A549 (cell line): ENCODE measurements at places on chromosomes 7 and 10.

- no peak for DNase-seq
Observed at GRCh38 chr7:55164527-55164926, 145.7 kb downstream of the EGFR start.

DNA sequence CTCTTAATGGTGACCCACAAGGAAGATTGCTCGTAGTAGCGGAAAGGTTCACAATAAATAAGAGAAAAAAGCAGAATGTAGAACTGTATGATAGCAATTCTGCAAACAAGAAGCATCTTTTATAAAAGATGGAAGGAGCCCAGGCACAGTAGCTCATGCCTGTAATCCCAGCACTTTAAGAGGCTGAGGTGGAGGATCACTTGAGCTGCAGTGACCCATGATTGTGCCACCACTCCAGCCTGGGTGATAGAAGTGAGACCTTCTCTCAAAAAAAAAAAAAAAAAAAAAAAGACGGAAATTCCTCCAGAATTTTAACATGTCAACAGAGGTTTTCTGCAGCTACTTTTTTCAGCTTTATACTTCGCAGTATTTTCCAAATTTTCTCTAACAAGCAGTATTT lies 13.2 kb downstream of the GATAD1 start:
- no peak for DNase-seq

GRCh38 chr7:117173035-117173770 lies 149.7 kb downstream of the WNT2 start:
- DNase-seq, result no peak

DNA sequence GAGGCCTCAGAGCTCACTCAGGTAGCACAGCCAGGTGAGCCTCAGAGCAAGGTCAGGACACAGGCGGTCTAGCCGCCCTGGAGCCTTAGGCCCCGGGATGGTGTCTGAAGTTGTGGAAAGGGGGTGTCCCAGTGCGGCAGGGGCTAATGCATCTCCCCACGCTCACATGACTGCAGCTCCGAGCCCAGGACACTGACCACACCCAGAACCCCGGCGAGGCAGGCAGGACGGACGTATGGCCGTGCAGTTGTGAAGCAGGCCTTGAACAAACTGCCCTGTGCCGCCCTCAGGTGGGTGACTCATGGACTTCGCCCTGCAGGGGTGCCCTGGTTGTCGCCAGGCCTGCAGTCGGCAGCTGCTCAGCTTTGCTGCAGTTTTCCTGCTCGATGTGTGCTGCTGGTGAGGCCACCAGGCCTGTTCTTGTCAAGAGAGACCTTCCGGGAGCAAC lies 5.0 kb upstream of the PRKAR1B start:
- DNase-seq, result peak; percentile 47

DNA sequence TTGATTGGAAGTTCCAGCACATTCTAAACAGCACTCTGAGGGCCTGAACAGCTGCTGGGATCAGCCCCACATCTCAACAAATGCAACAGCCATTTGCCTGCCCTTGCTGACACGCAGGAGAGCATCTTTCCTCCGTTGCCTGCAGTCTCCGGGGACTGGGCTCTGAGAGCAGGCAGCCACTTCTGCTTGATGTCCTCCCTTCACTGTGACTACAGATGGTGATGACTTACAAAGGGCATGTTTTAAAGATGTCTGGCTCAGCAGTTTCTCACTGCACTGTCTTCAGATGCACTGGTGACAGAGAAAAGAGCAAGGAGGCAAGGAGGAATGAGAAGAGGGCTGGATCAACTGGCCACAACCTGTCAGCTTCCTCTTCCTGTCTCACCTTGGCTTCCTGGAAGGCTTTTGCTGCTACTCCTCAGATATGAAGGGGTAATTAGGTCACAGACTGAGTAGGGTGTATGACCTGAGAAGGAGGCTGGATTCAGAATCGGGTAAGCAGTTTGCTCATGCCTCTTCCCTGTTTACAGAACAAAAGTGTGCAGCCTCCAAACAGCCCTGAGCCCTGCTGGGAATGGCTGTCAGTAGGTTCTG lies 143.5 kb upstream of the GHITM start:
- DNase-seq, result no peak

DNA sequence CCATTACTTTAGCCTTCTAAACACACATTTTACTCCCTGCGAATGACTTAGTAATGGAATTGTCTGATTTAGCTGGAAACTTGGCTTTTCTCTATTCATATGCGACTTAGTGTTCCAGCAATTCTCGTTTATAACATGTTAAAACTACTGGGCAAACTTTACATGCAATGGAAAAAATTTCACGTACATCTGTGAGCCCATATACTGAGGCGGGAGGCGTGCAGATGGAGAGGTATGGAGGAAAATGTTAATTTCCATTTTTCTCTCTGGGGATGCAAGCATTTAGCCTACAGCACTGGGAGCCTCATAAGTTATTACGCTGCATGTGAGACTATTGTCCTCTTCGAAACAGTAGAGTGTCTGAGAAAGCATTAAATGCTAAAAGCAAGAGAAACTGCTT lies 591.5 kb upstream of the ANKRD30A start:
- DNase-seq, result no peak

- DNase-seq, result no peak
Observed at GRCh38 chr10:3122486-3123205, 49.9 kb downstream of the PITRM1 start.

- DNase-seq, result no peak
Observed at GRCh38 chr7:20795881-20796280, 9.2 kb upstream of the SP8 start.

DNA sequence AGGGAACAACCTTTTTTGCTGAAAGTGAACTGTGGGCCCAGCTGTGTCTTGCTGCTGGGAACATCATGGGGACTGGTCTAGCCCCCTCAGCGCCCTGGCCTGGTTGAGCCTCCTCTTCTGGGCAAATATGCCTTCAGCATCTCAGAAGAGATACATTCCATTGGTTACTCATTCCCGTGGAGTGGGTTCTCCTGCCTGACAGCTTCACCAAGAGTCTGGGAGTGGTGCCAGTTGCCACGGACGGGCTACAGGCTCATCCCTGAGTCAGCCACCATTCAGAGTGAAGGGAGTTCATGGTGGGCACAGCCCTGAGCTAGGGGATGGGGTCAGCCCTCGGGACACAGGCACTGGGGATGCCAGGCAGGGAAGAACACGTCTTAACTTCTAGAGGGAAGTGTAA lies 81.9 kb downstream of the RAMP3 start:
- peak; percentile 23 for DNase-seq

- DNase-seq, result peak; percentile 84
Observed at GRCh38 chr7:97005183-97006054, at the start of gene DLX6. Gene DLX6, plus strand, starts transcription at chr7:97005553. Its CDS starts 425 bp downstream, at chr7:97005978.

DNA sequence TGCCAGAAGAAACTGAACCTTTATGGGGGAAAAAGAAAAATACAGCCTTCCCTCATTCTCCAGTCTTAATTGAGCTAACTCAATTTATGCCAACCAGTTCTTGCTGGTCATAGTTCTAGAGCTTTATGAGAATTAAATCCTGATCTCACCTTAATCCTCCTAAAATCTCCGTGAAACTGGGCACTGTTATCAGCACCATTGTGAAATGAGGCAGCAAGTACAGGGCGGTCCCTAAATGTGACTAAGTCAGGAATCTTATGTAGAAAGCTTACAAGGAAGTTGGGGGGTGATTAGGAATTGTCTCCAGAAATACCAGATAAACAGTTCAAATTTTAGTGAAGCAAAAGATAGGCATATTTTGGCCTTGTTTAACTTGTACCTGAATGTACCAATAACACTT lies 10.7 kb upstream of the INSYN2A start:
- DNase-seq, result no peak

DNA sequence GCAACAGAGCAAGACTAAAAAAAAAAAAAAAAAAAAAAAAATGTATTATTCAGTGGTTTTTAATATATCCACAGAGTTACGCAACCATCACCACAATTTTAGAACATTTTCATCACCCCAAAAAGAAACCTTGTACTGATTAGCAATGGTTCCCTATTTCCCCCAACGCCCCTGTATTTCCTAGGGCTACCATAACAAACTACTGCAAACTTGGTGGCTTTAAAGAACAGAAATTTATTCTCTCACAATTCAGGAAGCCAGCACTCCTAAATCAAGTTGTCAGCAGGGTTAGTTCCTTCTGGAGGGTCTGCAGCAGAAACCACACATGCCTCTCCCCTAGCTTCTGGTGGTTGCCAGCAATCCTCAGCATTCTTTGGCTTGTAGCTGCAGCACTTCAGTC lies 5.9 kb upstream of the NUP42 start:
- no peak for DNase-seq

DNA sequence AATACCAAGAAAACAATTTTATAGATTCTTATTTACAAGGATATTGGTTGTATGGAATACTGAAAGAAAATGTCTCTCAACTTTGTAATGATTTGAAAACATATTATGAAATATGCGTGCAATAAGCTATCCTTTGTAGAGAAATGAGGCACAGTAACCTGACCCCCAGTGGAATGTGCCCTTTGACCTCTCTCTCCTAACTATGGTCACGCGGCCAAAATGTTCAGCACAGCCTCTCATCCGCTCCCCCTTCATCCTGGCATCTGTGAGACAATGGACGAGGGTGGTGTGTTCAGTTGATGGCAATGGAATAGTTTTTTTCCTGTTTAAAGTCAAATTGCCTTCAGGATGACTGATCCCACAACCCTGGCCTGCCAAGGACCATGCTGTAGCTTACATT lies 13.3 kb downstream of the BEND7 start:
- DNase-seq, result no peak

- DNase-seq, result peak; percentile 24
Observed at GRCh38 chr10:26555719-26556368, 117.7 kb downstream of the APBB1IP start.

DNA sequence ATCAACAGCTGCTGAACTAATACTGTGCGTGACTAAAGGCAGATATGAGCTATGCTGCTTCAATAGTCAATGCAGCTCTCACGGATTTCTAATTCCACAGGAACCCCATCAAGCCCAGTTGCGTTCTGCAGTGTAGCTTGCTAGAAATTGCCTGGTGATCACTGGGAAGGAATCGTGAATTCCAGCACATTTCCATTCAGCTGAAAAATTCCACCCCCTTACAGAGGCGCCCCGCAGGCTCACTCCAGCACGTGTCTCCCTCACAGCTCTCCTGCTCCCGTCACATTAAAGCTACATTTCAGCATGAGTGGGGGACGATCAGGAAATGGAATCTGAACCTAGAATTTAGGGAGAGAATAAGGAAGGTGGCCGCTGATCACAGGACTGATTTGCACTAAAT lies 534.8 kb downstream of the TCERG1L start:
- DNase-seq, result no peak
